ENCODE measurements at places on chromosomes 6 and 20.

GRCh38 chr6:145924600-145924999, 39.6 kb downstream of the SHPRH start:
- DNase-seq: no peak

DNA sequence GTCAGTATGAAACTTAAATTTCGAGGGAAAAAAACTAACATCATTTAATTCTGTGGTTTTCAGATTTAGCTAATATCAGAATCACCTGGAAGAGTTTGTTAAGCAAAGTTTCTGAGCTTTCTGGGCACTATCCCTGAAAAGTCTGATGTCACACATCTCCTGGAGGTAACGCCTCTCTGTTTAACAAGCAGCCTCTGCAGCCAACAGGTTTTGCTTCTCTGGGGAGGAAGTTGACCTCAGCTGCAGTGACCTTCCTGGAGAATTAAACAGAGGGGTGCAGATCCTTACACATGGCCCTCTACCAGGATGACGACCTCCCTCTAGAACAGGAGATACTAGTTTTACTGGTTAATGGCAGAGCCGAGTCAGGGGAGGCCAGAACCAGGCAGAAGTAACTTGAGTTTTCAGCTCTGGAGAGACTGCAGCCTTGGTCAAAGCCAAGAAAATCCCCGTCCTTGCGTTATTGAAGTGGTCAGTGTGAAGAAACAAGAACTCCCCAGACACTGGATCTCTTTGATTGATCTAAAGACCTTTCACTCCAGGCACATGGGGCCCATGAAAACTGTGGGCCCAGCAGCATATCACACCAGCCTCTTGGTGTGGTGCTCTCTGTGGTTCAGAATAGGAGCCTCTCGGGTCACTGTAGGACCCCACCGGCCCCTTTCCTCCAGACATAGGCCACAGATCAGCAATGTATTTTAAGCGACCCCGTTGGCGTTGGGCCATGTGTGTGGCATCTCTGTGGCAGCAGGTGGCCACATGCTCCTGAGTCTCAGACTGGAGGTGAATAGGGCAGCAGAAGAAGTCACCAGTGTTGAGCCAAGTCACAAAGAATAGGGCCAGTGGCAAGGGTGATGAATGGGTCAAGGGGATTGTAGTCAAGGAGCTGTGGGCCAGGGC, 33.4 kb upstream of the CCR6 start:
- no peak for DNase-seq

GRCh38 chr6:2986722-2987221, 12.9 kb upstream of the NQO2 start:
- DNase-seq: no peak

DNA sequence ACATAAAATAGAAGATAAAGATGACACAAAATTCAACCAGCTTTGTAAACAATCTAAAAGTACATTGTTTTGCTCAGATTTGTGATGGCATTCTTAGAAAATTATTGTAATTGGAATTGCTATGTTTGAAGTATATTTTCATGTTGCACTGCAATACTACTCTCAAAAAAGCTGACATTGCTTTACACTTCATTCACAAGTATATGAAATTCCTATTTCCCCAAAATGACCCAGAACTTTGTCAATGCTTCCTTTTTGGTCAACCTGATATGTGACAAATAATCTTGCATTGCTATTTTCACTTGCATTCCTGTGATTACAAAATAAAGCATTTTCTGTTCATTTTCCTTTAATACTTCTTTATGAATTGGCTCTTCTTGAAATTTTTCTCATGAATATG, 104.1 kb upstream of the BMP5 start:
- DNase-seq: no peak

DNA sequence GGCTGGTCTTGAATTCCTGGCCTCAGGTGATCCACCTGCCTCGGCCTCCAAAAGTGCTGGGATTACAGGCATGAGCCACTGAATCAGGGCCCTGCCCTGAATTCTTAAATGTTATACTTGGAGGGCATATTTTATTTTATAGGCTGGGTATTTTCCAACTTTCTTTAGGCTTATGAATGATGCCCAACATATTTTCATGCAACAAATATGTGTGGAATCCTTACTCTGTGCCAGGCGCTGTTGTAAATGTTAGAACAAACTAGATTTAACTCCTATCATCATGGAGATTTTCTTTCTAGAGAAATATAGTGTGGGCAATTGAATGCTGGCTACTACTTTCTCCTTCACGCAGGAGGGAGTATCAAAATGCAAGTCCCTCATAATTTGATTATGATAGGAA, 71.2 kb downstream of the SAMD5 start:
- no peak for DNase-seq

DNA sequence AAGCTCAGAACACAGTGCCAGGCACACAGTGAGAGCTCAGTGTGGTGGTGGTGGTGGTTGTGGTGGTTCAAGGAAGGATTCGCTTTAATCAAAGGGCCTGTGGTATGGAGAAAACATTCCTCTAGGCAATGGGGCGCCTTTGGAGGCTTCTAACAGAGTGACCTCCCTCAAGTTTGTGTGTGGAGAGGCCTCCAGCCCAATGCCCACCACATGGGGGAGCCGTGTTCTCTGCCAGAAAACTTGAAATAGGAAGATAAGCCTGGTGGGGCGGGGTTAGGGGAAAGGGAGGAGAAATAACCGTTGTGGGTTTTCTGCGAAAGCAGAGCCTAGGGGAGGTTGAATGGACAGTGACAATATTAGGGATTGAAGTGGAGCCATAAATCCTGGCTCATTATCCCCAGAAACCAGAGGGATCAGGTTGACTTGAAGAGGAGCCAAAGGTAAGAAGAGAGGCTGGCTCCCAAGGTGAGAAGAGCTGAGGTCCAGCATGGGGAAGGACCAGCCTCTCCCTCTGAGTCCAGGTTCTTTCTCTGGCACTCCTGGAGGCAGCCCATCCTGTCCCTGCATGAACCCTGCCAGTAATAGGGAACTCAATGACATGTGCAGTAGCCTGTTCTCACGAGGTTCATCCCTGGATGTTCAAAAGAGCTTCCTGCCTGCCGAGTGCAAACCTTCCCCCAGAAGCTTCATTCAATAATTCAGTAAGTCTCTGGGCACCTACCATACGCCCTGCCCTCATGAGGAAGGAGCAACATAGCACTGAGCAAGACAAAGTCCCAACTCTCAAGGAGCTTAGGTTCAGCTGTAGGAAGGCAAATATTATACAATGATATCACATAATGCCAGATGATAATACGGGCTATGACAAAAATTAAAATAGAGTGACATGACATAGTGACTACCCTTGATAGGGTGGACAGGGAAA, 51.4 kb downstream of the TGM2 start:
- DNase-seq: peak; percentile 15

DNA sequence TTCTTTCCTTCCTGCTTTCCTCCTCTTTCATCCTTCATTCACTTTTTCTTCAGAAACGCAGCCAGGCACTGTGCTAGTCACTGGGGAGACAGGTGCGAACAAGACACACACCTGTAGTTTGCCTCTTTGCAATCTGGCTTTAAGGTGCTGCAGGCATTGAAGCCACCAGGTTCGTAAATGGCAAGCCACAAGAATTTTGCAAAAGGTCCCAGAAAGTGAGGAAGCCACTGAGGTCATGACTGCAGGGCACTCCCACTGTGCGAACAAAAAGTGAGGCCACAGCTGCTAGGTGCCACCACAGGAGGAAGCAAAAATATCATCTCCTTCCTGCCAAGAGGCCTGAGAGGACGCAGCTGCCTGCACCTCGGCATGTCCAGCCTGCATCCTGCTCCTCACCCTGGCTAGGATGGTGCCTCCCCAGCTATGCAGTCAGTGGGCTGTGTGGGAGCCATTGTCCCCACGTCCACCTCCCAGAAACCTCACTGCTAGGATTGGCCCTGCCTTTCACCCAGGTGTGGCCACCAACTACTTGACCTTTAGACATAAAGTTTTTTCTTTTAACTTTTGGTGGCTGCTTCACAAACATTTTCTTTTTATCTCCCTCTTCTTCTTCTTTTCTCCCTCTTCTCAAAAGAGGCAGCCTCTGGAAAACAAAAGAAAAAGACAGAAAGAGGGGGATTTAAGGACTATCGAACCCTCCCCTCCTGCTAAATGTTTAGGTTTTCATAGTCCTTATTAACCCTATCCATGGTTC, 230.8 kb downstream of the BCAS1 start:
- DNase-seq: no peak

GRCh38 chr6:43143235-43144128, 27.6 kb upstream of the SRF start:
- peak; percentile 94 for DNase-seq

- no peak for DNase-seq
These were observed 241.8 kb downstream of the ANKRD60 start for GRCh38 chr20:57986666-57987065.

GRCh38 chr6:1615151-1615852, 5.6 kb downstream of the FOXC1 start:
- DNase-seq: no peak

GRCh38 chr6:109454496-109455436, 806 bp downstream of the MICAL1 start:
- DNase-seq: peak; percentile 39

- no peak for DNase-seq
These were observed 263.4 kb downstream of the RIMS1 start for GRCh38 chr6:72149715-72150114.

- DNase-seq: no peak
These were observed 280.2 kb downstream of the TBC1D7 start for GRCh38 chr6:13048113-13048512.

- no peak for DNase-seq
These were observed 55.4 kb downstream of the GFOD1 start for GRCh38 chr6:13431861-13432465.

- DNase-seq: peak; percentile 19
These were observed 2.5 kb downstream of the PERP start for GRCh38 chr6:138104618-138105213.

DNA sequence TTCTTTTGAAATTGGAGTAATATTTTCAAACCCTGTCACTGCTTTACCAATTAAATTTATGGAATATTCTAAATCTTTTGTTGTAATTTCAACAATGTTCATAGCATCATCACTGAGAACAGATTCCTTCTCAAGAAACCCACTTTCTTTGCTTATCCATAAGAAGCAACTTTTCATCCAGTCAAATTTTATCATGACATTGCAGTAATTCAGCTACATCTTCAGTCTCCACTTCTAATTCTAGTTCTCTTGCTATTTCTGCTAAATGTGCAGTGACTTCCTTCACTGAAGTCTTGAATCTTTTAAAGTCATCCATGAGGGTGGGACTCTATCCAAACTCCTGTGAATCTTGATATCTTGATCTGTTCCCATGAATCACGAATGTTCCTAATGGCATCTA, 132.4 kb downstream of the INSM1 start:
- no peak for DNase-seq

GRCh38 chr6:130050230-130050629, 31.8 kb downstream of the L3MBTL3 start:
- DNase-seq: no peak

- no peak for DNase-seq
These were observed 46.2 kb downstream of the TRAF3IP2 start for GRCh38 chr6:111559188-111560097.

DNA sequence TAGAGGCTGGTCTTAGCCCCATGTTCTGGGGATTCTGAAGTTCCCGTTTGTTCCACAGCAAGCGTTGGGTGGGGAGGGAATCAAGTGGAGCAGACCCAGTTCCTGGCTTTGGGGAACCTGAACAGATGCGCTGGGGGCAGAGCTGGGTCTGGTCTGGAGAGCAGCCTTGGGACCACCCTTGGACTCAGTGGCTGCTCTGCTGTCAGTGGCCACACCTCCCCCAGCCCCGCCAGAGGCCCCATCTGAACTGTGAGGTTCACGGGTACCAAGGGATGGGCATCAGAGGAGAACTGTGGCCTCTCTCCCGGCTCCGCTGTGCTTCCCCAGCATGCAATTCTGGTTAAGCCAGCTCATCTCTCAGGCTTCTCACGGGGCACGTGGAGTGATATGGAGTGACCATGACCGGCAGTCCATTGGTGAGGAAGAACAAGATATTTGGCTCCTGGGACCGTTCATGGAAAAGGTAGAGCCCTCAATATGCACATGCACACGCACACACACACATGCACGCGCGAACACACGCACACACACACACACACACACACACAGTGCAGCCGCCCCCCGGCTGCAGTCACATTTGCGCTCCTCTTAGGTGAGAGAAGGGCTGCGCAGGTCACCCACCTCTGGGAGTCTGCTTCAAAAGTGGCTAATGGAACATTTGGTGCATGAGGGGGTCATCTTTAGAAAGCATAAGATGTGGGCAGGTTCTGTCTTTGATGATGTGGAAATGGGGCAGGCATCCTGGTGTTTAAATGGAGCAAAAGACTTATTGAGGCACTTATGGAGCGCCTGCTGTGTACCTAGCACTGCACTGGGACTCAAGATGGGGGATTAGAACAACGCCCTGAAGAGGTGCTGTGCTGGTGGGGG, 6.0 kb downstream of the DLGAP4 start:
- no peak for DNase-seq

- no peak for DNase-seq
These were observed 270.4 kb downstream of the DOK5 start for GRCh38 chr20:54745780-54746179.

DNA sequence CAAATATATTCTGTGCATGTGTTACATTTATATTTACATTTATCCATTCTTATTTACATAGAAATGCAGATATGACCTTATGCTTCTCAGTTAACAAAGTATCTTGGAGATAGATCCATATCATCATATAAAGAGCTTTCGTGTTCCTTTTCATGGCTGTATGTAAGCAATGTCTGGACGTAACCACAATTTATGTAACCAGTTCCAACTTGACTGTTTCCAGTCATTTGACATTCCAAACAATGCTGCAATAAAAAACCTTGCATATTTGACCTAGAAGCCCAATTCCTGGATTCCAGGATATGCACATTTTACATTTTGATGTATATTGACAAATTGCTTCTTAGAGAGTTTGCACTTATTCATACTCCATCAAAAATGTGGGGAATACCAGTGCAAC, 113.7 kb upstream of the F13A1 start:
- no peak for DNase-seq

DNA sequence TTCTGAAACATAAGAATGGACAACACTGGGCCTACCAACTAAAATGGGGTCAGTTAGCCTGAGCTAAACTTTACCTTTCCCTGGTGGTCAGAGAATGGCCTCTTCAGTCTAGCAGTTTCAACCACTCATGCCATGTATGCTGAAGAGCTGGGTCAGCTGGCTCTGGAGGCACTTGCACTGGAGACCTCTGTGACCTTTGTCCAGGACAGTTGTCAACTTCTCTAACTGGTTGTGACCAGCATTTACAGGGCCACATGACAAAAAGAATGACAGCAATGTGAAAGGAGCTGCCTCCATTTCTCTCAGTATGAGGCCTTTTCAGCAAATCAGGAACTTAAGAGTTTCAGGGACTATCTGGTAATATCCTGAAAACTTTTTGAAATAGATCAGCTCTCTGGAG, 59.9 kb upstream of the TMEM30A start:
- no peak for DNase-seq

DNA sequence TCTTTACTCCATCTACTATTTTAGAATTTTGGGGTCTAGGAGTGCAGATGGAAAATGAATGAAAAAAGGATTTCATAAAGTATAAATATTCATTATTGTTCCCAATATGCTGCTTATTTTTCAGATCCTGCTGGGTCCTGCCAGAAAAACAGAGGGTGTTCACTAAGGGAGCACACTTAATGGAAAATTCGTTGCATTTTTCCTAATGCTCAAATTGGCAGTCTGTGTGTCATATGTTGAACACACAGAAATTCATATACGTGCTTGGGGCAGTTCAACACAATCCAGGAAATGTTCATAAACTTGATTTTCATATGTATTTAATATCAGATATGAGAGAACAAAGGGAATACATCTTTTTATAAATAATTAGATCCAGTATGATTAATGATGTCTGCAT, 1019.4 kb downstream of the EPHA7 start:
- no peak for DNase-seq

Data from G401 (cell line).